Cerebellar cortex (tissue), 1 donor: ENCODE measurements at places on chromosomes 5 and 9.

- DNase-seq: no peak
These were observed 231.3 kb downstream of the NPR3 start for GRCh38 chr5:32942225-32942989.

DNA sequence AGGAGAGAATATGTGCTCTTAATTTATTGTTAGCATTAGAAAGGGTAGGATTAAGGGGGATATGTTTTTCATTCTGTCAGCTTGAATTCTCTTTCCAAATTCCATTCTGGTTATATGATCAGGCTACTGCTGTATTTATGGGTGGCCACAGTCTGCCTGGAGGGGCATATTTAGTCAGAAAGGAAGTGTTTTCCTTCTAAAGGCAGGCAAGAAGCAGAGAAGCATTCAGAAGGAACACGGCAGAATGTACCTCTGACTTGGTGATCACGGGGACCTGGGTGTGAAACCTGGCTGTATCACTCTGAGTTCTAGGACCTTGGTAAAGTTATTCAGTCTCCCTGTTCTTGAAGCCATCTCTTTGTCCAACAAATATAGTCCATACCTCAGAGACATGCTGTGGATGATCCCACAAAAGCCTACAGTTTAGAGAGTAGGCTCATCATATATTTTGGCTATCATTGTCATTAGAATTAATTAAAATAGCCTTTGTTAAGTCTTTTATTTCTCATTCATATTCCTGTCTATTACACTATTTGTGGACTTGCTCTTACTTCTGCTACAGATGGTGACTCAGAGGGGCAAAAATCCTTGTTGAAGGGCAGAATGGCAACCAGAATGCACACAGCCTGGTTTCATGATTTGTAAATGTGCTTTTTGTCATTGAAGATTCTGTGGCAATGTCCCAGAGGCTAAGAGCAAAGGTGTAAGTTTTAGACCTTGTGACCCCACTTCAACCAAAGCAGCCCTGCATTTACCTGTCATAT is 2.7 kb downstream of the TNC start:
- DNase-seq: no peak

DNA sequence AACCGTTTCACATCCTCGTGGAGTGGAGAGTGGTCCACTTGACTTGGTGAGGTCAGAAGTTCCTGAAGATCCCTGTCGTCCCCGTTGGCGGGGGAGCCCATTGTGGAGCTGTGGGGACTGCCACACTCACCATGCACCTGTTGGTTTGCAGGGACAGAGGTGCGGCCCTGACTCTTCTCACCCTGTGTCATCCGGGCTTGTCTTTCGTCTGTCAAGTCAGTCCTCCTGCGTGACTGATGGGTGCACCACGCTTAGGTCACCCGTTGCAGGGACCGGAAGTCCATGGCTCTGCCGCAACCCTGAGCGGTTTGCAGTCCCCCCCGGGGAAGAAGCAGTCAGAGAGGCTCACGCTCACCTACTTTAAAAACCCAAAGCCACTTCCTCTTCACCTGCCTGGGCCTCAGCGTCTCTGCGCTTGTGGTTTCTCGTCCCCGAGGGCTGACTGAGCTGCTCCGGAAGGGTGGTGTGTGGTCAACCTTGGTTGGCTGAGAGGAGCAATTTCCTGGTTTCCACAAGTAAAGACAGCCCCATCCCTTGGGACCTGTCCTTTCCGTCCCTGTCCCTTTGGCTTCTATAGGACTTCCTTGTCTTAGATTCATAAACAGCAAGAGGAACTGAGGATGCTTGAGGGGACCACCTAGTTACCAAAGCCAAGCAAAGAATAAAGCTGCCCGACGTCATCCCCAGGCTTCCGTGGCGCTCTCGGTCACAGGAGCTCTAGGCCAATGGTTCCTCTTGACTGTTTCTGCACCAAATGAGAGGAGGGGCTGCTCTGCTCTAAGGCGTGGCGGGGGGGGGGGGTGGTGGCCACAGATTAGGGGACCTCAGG is 53.2 kb downstream of the USP20 start:
- no peak for DNase-seq

DNA sequence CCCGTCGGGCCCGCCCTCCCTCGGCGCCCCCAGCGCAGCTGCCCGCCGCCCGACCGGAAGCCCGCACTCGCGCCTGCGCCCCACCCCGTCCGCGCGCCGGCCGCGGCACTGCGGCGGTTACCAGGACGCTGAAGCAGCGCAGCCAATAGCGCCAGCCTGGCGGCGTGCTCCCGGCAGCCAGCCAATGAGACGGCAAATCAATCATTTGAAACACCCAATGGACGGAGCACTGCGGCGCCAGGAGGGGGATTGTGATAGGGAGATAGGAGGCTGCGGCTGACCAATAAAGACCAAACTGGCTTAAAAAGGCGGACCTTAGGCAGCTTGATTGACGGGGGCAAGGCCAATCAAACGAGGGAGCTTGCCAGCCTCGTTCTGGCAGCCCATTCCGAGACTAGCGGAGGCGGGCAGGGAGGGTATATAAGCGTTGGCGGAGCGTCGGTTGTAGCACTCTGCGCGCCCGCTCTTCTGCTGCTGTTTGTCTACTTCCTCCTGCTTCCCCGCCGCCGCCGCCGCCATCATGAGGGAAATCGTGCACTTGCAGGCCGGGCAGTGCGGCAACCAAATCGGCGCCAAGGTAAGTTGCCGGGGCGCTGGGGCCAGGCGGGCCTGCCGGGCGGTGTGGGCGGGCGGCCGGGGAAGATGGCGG is at the start of gene TUBB4B:
Gene TUBB4B, plus strand, starts transcription at position 447 of the 649 bp plus-strand sequence. Its CDS starts 74 bp downstream, at position 521.
- DNase-seq: peak; percentile 100
